ENCODE measurements at places on chromosomes 6 and 20. TPM values are rescaled to one million over a fixed set of nuclear protein-coding genes. Genes with fewer than 3 reads are reported as not detected.

GRCh38 chr6:130929036-130929678 lies 102.0 kb downstream of the SMLR1 start:
- DNase-seq, result no peak

CAGE1 gene
- total RNA-seq, result not detected

DNA sequence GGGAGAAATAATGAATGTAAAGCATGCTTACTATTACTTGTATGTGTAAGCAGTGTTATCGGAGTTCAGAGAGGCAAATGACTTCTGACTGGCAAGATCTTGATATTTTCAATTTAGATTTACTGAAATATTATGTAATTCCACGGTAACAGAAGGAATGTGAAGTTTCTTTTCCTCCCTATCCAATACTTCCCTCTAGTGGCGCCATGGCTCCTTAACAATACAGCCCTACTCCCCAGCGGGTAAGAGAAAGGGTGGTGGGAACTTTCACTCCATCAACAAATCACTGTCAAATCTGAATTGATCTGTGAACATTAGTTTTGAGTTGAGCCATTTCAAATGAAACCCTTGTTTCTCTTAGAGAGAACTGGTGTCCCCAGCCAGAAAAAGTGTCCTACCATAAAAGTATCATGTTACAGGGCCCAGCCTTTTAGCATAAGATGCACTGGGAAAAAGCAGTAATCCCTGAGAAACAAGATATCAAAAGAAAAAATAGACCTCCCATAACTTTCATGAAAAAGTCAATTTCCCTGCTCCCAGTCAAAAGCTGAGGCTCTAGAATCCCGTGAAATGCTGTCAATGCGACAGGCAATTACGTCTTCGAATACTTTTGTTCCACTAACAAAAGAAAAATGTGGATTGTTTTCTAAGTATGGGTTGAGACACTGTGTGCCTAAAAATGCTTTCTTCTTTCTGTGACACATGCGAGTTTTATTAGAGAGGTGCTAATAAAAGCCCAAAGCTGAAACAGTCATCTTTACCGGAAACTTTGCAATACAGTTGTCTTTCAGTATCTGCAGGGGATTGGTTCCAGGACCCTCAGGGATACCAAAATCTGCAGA lies 12.9 kb downstream of the COX7A2 start:
- no peak for DNase-seq

SSTR4 gene
- total RNA-seq, result not detected

ZC3H12D gene
- 0.25 TPM for total RNA-seq

DNA sequence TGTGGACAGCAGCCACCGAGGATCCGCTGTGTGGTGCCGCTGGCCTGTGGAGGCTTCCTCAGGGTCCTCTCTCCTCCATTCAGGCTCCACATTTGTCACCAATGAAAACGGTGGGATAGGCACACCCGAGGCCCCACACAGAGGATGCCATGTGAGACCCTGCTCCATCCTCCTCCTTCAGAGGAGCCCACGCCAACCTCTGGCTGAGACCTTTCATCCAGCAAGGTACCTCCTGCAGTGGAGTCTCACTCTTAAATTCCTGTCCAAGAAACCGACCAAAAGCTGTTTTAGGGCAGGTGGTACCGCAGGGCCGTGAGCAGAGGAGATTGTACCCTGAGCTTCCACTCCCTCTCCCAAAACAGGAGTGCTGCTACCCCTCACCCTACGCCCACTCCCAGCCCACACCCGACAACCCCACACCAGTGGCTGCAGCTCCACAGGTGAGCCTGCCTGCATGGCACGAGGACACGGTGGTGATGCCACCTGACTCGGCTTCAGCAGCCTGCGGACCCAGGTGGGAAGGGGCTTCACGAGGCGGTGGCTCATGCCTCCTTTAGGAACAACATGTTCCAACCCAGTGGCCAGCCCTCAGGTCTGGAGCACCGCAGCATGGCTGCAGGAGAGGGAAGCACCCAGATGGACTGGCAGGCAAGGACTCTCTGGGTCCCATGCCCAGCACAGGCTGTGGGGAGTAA lies 237.6 kb upstream of the AFDN start:
- DNase-seq, result no peak

- no peak for DNase-seq
These were observed 404.0 kb downstream of the BTBD3 start for GRCh38 chr20:12321736-12322135.

- DNase-seq, result no peak
These were observed 22.9 kb downstream of the BCAS4 start for GRCh38 chr20:50817776-50818172.

OPRM1 gene
- not detected for total RNA-seq

- no peak for DNase-seq
These were observed 210.4 kb downstream of the CENPW start for GRCh38 chr6:126550323-126550722.

STMND1 gene
- total RNA-seq, result not detected

MOXD1 gene
- total RNA-seq, result 3.4 TPM

GRCh38 chr20:14972256-14972655 lies 634.8 kb upstream of the FLRT3 start:
- no peak for DNase-seq

DNA sequence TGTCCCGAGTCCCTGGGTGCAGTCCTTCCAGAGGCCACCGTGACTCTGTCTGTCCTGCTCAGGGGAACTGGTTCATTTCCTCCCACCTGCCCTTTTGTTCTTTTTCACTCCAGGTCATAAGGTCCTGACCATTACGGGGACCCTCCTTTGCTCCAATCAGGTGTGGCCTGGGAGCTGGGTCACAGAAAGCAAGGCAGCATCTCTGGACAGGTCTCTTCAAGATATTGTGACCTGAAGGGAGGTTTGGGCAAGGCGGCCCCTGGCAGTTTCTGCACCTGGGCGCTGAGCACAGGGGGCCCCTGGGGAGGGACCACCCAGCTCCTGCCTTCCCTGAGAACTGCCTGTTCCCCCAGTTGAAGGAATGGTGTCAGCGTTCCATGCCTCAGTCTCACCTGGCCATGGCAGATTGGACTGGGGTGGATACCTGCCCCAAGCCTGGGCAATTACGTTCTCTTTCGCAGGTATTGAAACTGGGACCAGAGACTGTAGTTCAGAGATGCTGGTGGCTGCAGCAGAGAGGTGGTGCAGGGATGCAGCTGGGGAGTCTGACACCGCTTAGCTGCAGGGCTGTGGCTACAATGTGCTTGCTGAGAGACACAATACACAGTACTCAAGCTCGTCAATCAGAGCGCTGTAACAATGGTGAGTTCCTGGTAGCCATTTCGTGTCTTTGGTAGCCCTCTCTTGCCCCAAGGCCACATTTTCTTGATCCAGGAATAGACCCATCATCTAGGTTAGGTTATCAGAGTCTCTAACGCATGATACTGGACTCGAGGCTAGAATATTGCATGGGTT lies 15.6 kb upstream of the NELFCD start:
- no peak for DNase-seq

HLA-DQA1 gene
- 5.4 TPM for total RNA-seq

- no peak for DNase-seq
These were observed 259.8 kb downstream of the PKHD1 start for GRCh38 chr6:51827580-51827979.

GRCh38 chr20:54200487-54201267 lies 7.2 kb upstream of the PFDN4 start:
- DNase-seq, result no peak

ZNF334 gene
- total RNA-seq, result 0.71 TPM

CGA gene
- not detected for total RNA-seq

GRCh38 chr6:27542485-27542884 lies 69.6 kb upstream of the ZNF184 start:
- no peak for DNase-seq

DNA sequence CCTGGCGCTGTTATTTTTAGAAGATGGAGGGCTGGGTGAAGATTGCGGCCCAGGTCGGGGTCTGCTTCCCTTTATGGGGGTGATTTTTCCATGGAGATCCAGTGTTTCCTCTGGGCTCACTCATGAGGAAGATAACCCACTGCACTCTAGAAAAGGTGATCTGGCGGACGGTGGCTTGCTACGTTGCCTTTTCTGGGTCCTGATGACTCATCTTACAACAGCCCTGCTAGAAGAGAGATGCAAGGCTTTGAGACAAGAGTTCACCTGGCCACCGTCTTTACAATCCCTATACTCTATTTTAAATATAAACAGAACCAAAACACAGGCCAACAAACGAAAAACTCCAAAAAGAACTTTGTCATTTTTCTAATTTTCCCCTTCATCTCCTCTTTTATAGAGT lies 182.1 kb upstream of the EXOC2 start:
- DNase-seq, result no peak

- DNase-seq, result no peak
These were observed 83.6 kb upstream of the C20orf144 start for GRCh38 chr20:33578510-33578909.

SULF2 gene
- 40.7 TPM for total RNA-seq

ZBP1 gene
- total RNA-seq, result not detected

ETV7 gene
- not detected for total RNA-seq
